Stimulated activated CD4-positive, alpha-beta T cell treated with anti-CD3 and anti-CD28 coated beads, Interleukin-1b, Interleukin-23, amount 100 ng/mL, for 24 hours (primary cell): ENCODE measurements at places on chromosomes 2 and 18.

GRCh38 chr18:38454764-38455469, 889.3 kb upstream of the CELF4 start:
- no peak for DNase-seq

DNA sequence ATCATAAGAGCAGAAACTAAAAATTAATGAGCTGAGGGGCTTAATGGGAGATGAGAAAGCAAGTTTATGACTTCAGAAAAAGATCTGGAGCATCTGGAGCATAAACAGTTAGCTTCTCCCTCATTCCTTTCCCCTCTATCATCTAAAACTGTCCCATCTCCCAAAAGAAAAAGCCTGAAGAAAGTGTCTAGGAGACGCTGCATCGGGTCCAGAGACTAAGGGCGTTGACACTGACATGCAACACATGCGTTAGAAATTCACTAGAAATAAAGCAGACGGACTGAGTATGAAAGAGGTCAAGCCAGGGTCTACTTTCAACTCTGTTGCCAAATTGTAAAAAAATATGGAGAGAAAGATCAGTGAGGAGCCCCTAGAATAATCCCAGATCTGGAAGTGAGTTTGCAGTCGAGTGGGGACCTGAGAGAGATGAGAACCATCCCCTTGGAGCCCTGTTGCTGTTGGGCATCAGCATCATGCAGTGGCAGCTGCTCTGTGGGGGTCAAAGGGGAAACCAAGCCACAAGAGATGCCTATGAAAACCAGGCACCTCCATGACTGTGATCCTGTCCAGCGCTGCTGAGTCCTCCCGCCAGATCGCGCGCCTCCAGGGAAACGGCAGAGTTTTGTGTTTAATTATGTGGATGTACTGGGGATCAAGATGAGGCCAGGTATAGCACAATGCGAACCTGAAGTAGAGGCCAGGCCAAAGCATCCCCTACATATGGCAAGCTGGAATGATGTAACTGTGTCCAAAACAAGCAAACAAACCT, 13.9 kb downstream of the ANTXR1 start:
- no peak for DNase-seq

GRCh38 chr2:98882368-98882767, 53.7 kb downstream of the CRACDL start:
- no peak for DNase-seq

DNA sequence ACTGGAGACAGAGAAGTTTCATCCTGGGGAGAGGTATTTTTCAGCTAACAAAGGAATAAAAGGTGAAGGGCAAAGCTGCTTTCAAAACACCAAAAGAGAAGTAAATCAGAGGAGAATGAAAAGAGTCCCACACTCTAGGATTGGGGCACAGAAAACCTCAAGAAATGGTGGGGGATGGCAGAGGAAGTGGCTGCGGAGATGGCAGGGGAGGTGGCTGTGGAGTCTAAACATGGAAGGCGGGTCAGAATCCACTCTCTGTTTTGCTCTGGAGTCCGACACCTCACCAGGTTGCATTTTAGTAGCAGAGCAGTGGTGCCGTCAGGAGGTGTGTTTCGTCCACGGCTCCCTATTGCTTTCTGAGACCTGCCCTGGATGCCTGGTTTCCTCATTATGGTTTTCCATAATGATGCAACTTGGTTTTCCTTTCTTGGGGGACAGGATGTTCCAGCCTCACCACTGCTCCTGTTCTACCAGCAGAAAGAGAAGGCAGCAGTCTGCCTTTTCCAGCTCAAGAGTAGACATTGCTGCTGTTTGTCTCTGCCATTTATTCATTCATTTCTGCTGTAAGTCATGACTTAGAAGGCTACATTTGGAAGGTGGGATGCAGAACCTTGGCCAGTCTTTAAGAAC, 188.7 kb downstream of the ANKRD44 start:
- DNase-seq: no peak
